ENCODE measurements at places on chromosomes 12 and 14.

- DNase-seq = no peak
- H3K36me3 ChIP-seq = no peaks in the 10 kb centered on the region
- H3K27me3 ChIP-seq = peaks cover 21% of the 10 kb centered on the region
These were observed 22.6 kb upstream of the PKP2 start for GRCh38 chr12:32918890-32919801.

DNA sequence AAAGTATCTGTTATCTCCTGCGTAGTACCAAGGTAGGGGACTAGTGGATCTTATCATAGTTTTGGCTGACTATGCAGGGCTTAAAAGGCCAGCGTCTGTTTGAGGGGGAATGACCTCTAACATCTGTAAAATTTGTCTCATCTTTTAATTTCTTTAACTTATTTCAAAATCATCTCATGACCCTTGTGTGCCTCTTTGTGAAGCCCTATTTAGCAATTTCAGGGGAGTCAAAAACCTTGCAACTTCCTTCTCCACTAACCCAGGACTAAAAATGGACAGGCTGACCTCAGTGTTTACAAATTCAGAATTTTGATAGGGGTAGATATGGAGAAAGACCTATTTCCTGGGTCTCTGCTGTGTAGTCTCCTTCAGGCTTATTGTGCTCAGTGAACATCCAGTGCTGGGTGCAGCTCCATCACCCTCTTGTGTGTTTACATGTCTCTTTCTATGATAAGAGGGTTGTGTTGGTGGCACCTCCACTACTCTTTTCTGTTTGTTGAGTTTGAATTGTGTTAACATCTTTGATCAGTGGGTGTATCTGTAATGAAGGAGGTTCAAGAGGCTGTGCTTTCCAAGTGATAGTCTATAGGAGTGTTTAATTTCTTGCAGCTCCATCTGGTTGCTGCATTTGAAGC is 14.3 kb downstream of the NECAP1 start:
- H3K4me1 ChIP-seq = peaks cover 16% of the 10 kb centered on the region
- no peak overlapping the region for H3K4me3 ChIP-seq
- no peaks in the 10 kb centered on the region for H3K27me3 ChIP-seq
- DNase-seq = no peak
- peak overlapping the region; percentile 72 for H3K27ac ChIP-seq

GRCh38 chr14:26730929-26731618 is 133.2 kb upstream of the NOVA1 start:
- H3K36me3 ChIP-seq = no peaks in the 10 kb centered on the region
- no peak overlapping the region for H3K27ac ChIP-seq

DNA sequence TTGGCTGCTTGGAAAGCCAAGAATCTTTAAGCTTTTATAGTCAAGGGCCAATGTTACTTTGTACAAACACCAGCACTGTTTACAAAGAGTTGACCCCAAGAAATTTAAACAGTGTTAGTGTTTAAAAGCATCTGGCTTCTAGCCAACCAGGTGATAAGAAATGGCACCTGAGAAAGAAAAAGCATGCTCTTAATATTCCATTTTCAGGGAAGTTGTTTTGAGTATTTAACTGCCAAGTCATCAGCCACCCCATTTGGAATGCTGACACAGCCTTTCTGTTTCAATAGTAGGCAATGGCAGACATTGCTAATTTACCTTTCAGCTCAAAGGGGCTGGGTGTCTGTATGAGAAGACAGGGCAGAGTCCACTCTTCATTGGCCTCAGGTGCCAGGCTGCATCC is 3.7 kb upstream of the SLC35F4 start:
- H3K27ac ChIP-seq = no peak overlapping the region
- H3K4me3 ChIP-seq = no peak overlapping the region
- no peak for DNase-seq
- no peaks in the 10 kb centered on the region for H3K36me3 ChIP-seq

DNA sequence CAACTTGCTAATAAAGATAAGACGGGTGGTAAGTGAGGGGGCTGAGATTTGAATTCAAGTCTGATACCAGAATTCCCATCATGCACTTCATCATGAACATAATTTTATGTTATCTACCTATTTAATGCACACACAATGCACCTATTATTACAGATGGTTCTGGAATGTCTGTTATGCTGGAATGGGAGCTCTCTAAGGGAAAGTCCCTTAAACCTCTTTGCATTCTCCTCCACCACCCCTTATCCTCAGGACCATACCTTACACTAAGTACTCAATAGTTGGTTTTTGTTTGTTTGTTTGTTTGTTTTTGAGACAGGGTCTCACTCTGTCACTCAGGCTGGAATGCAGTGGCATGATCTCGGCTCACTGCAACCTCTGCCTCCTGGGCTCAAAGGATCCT is 7.0 kb upstream of the MSI1 start:
- no peaks in the 10 kb centered on the region for H3K4me1 ChIP-seq
- H3K4me3 ChIP-seq = no peak overlapping the region
- H3K36me3 ChIP-seq = no peaks in the 10 kb centered on the region

GRCh38 chr12:76755829-76756379 is 8.0 kb upstream of the ZDHHC17 start:
- H3K27me3 ChIP-seq = peaks cover 2% of the 10 kb centered on the region
- no peak for DNase-seq
- H3K27ac ChIP-seq = no peak overlapping the region
- no peak overlapping the region for H3K4me3 ChIP-seq
- no peaks in the 10 kb centered on the region for H3K36me3 ChIP-seq
- no peaks in the 10 kb centered on the region for H3K4me1 ChIP-seq

DNA sequence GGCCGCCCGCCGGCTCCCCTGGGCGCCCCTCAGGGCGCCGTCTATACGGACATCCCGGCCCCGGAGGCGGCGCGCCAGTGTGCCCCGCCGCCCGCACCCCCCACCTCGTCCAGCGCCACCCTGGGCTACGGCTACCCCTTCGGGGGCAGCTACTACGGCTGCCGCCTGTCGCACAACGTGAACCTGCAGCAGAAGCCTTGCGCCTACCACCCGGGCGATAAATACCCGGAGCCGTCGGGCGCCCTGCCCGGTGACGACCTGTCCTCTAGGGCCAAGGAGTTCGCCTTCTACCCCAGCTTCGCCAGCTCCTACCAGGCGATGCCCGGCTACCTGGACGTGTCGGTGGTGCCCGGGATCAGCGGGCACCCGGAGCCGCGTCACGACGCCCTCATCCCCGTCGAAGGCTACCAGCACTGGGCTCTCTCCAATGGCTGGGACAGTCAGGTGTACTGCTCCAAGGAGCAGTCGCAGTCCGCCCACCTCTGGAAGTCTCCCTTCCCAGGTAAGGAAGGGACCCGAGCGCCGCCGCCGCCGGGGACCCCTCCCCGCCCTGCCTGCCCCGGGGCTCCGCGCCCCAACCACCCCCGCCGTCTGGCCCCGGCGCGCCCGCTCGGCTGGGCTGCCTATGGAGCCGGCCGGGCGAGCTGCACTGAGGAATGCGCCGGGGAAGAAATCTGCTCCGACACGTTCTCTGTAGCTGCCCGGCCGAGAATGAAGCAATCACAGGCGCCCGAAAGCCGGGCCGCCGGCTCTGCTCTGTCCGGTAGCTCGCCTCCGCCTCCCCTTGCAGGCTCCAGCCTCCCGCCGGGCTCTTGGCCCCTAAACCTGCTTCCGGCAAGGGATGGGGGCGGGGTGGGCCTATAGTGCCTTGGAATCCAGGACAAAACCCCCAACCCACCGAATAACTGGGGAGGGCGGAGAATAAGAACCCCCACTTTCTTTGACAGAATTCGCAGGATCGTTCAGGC is 794 bp downstream of the HOXC13 start:
- H3K4me1 ChIP-seq = peaks cover 7% of the 10 kb centered on the region
- peaks cover 7% of the 10 kb centered on the region for H3K36me3 ChIP-seq
- DNase-seq = no peak
- no peak overlapping the region for H3K27ac ChIP-seq
- peak overlapping the region; percentile 30 for H3K4me3 ChIP-seq
- H3K27me3 ChIP-seq = peaks cover 77% of the 10 kb centered on the region

GRCh38 chr12:115835445-115835844 is 442.0 kb downstream of the MED13L start:
- no peak overlapping the region for H3K4me3 ChIP-seq
- H3K4me1 ChIP-seq = no peaks in the 10 kb centered on the region
- no peaks in the 10 kb centered on the region for H3K36me3 ChIP-seq
- DNase-seq = no peak
- no peak overlapping the region for H3K27ac ChIP-seq

DNA sequence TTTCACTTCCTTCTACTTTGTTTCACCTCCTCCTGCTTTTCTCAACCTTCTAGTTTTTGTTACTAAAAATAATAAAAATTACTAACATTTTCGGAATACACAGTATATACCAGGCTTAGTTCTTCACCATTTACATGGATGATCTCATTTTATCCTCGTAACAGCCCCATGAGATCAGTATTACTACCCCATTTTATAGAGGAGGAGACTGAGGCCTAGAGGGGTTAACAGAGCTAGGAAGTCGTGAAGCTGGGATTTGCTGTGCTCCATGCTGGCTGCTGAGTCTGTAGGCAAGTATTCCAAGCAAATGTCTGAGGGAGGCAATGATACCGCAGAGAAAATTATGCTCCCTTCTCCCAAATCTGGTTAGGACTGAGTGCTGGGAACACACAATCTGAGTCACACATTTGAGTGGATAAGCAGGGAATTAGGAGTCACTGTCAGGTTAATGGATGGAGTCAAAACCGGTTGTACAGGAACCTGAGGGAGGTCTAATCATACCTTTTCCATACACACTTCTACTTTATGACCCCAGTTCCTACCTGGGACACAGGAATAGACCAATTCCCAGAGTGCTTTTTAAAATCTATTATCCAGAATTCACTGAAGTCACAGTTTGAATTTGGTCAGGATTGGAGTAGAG is 51.1 kb downstream of the ZFYVE26 start:
- no peak for DNase-seq
- H3K4me3 ChIP-seq = no peak overlapping the region
- H3K36me3 ChIP-seq = peaks cover 89% of the 10 kb centered on the region

DNA sequence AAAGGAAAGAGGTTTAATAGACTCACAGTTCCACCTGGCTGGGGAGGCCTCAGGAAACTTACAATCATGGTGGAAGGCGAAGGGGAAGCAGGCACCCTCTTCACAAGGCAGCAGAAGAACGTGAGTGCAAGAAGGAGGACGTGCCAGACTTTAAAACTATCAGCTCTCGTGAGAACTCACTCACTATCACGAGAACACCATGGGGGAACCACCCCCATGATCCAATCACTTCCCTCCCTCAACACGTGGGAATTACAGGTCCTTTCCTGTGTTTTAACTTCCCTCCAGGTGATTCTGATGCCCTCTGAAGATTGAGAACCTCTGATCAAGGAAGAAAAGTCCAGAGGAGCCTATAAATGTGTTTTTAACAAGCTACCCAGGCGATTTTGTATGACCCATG is 358.7 kb downstream of the MED13L start:
- no peak overlapping the region for H3K4me3 ChIP-seq
- no peaks in the 10 kb centered on the region for H3K4me1 ChIP-seq
- no peak for DNase-seq
- no peak overlapping the region for H3K27ac ChIP-seq

DNA sequence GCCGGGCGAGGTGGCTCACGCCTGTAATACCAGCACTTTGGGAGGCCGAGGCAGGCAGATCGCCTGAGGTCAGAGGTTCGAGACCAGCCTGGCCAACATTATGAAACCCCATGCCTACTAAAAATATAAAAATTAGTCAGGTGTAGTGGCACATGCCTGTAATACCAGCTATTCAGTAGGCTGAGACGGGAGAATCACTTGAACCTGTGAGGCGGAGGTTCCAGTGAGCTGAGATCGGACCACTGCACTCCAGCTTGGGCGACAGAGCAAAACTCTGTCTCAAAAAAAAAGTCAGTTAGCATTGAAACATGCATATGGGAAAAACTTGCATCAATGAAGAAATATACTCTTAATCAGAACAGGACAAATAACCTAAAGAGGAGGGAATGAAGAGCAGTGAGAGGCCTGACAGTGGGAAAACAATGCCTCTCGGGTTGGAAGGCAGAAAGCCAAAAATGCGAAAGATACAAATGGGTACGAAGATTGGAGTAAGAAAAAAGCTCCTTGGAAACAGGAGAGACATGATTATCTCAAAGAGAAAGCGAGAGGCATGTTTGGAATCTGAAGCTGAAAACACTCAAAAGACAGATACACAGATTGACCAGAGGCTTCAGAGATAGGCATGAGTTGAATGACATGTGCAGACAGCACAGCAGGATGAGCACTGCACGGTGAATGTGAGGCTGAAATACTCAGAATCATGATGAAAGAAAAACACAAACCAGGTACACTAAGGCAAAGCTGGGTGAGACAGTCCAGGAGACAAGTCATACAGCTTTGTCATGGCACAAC is 30.6 kb downstream of the RESF1 start:
- H3K36me3 ChIP-seq = peaks cover 83% of the 10 kb centered on the region
- DNase-seq = no peak
- H3K27ac ChIP-seq = peak overlapping the region; percentile 60

- no peak overlapping the region for H3K4me3 ChIP-seq
- no peaks in the 10 kb centered on the region for H3K4me1 ChIP-seq
- no peak overlapping the region for H3K27ac ChIP-seq
These were observed 76.3 kb downstream of the ESR2 start for GRCh38 chr14:64217834-64218233.

GRCh38 chr14:81172353-81172752 is 48.4 kb downstream of the GTF2A1 start:
- H3K27me3 ChIP-seq = no peaks in the 10 kb centered on the region
- no peaks in the 10 kb centered on the region for H3K36me3 ChIP-seq
- DNase-seq = no peak
- peaks cover 34% of the 10 kb centered on the region for H3K4me1 ChIP-seq
- no peak overlapping the region for H3K4me3 ChIP-seq

- no peaks in the 10 kb centered on the region for H3K27me3 ChIP-seq
- no peak for DNase-seq
- no peak overlapping the region for H3K27ac ChIP-seq
These were observed 75.5 kb upstream of the RERGL start for GRCh38 chr12:18165422-18165871.

GRCh38 chr12:109597795-109598427 is 24.3 kb downstream of the MVK start:
- H3K4me1 ChIP-seq = peaks cover 25% of the 10 kb centered on the region
- DNase-seq = peak; percentile 55
- no peaks in the 10 kb centered on the region for H3K36me3 ChIP-seq
- no peak overlapping the region for H3K27ac ChIP-seq

GRCh38 chr12:50638482-50638880 is 125.4 kb upstream of the ATF1 start:
- no peak overlapping the region for H3K4me3 ChIP-seq
- no peaks in the 10 kb centered on the region for H3K27me3 ChIP-seq
- H3K4me1 ChIP-seq = peaks cover 20% of the 10 kb centered on the region
- H3K36me3 ChIP-seq = no peaks in the 10 kb centered on the region
- DNase-seq = no peak
- H3K27ac ChIP-seq = no peak overlapping the region
